ENCODE measurements at places on chromosomes 2 and 18.

DNA sequence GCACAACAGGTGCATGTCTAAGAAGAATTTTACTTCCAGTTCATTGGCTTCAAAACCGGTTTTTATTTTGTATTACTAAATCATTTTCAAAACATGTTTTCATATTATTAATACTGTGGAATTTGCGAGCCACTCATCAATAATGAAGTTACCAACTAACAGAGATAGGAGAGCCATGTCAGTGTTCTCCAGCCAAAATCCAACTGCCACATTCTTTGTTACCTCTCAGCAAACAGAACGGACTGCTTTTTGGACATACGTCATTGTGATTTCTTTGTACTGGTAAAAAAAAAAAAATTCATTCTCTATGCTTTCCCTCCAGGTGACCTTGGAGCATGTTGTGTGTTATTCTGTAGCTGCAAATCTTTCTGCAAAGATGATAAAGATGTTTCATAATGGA is 414.2 kb upstream of the MMADHC start:
- no peak for DNase-seq

DNA sequence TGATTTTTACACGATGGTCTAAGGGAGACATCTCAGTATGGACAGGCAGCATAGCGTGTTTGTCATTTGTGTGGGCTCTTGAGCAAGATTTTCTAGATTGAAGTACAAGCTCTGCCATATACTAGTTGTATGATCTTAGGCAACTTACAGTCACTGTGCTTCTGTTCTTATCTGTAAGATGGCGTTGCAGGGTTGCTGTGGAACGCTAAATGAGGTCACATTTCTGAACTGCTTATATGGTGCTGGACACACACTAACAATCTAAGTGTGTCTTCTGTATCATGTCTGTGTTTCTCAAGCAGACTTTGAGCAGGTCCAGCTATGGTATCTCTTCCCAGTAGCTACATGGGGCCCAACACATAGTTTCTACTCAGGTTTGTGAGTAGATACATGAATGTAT is 29.2 kb downstream of the PARD3B start:
- no peak for DNase-seq

DNA sequence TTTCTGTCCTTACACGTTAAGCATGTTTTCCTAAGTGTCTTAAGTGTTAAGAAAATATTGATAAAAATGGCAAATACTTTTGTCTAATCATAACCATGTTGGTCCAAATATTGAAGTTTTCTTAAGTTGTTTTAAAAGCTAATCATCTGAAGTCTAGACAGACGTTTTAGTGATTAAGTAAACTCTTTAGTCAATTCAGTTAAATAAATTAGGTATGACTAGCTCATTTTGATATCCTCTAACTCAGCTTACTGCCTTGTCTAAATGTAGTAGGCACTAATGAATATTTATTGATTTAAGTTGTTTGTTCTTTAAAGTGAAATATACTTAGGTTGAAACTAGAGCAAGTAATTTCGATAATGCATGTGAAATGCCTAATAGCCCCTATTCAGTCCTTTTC is 471.8 kb upstream of the CHST9 start:
- no peak for DNase-seq

DNA sequence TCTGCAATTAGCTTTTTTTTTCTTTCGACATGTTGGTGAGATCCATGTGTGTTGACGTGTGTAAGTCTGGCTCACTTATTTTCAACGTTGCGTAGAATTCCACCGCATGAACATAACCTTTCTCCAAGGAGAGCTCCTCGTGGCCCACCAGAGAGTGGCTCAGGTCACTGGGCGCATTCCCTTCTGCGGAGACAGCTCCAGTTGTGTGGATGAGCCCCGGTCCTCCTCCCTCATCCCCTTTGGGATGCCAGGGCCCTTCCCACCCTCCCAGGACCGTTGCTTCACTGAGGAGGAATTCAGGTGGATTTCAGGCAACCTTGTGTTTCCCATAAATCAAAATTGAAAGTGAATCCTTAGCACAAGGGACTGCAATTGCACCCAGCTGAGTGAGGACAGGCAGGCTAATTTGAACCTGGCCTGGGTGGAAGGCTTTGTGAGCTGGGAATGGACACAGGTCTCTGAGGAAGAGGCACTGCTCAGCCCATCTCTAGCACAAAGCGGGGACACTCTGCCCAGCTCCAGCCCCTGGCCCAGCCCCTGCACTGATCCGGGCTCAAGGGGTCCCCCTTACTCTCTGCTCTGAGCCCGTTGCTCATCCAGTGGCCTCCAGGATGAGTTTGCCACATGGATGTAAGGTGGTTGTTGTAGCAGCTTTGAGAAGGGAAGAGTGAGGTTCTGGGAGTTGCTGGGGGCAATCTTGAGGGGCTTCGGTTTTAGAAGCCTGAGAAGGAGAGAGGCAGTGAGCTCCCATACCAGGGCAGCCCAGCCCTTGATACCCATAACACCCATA is 57.8 kb upstream of the HAAO start:
- peak; percentile 63 for DNase-seq

DNA sequence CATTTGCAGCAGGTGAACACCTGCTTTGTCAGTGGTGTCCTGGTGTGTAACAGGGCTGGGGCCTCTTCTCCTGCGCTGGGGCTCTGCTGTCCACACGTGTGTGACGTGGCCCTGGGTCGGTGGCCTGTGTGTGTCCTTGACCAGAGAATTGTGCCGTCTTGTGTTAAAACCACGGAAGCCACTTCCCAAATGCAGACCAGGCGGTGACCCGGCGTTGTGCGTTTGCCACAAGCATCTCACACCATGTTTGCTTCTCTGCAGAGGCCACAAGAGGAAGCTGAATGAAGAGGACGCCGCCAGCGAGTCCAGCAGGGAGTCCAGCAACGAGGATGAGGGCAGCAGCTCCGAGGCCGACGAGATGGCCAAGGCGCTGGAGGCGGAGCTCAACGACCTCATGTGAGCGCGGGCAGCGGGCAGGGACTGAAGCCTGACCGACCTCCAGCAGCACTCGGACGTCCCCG is 44.3 kb upstream of the KCNG2 start:
- DNase-seq = peak; percentile 62

Measured in tibial artery (tissue), 4 donors.